Prostate gland (tissue), 2 donors: ENCODE measurements at places on chromosomes 16 and 17.
A peak's percentile ranks its signal among the peaks of the same experiment; 100 is the strongest.

- DNase-seq = peak; percentile 13
Observed at GRCh38 chr17:21042458-21043295, at the start of gene USP22. Gene USP22, minus strand, starts transcription at chr17:21043011. Its CDS starts 176 bp downstream, at chr17:21042835.

GRCh38 chr17:58970609-58971450 is 135.8 kb downstream of the TRIM37 start:
- no peak for DNase-seq

- DNase-seq = no peak
Observed at GRCh38 chr16:80720804-80721371, 83.5 kb downstream of the CDYL2 start.

DNA sequence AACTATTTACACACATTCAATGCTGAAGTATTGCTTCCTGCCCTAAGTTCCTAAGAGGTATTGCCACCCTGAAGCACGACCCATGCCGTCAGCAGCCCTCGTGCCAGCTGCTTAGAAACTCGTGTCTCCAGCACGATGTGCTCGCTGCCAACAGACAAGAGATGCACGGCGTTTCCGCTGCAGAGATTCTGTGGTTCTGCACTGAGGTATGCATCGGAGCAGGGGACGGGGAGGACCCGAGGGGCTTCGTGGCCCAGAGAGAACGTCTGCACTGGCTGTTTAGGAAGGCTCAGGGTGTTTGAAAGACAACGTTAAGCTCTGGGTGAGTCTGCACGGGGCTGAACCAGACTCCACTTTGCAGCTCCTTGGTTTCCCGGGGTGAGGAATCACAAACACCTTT is 82.7 kb upstream of the CREBBP start:
- no peak for DNase-seq

- no peak for DNase-seq
Observed at GRCh38 chr16:55010492-55011160, 80.0 kb downstream of the IRX5 start.

DNA sequence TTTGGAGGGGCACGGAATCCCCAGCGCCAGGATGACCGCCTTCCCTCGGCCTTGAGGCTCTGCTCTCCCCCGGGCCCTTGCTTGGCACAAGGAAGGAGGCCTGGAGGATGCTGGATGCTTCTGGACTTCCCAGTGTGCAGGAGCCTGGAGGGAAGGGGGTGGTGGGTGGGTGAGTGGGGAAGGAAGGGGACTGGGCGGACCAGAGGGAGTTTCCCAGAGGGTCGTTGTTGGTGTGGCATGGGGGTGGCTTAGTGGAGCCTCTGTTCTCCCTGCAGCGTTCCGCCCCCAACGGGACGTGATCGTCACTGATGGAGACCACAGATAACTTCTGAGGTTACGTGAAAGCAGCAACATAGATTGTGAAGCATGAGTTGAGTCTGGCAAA is 140.0 kb downstream of the IRF8 start:
- DNase-seq = no peak

GRCh38 chr16:87160701-87161337 is 156.4 kb downstream of the C16orf95 start:
- DNase-seq = no peak

DNA sequence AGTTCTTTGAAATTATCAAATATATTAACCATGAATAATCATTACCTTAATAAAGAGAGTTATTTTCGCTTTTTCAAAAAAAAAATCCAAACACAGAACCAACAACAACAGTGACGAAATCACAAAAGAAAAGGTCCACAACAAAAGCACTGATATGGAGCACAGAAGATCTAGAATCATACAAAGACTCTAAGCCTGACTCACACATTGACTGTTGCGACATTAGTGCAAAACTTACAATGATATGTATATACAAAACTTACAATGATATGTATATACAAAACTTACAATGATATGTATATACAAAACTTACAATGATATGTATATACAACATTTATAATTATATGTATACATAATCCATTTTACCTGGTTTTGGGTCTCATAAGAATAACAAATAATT is 117.7 kb downstream of the USP22 start:
- no peak for DNase-seq

DNA sequence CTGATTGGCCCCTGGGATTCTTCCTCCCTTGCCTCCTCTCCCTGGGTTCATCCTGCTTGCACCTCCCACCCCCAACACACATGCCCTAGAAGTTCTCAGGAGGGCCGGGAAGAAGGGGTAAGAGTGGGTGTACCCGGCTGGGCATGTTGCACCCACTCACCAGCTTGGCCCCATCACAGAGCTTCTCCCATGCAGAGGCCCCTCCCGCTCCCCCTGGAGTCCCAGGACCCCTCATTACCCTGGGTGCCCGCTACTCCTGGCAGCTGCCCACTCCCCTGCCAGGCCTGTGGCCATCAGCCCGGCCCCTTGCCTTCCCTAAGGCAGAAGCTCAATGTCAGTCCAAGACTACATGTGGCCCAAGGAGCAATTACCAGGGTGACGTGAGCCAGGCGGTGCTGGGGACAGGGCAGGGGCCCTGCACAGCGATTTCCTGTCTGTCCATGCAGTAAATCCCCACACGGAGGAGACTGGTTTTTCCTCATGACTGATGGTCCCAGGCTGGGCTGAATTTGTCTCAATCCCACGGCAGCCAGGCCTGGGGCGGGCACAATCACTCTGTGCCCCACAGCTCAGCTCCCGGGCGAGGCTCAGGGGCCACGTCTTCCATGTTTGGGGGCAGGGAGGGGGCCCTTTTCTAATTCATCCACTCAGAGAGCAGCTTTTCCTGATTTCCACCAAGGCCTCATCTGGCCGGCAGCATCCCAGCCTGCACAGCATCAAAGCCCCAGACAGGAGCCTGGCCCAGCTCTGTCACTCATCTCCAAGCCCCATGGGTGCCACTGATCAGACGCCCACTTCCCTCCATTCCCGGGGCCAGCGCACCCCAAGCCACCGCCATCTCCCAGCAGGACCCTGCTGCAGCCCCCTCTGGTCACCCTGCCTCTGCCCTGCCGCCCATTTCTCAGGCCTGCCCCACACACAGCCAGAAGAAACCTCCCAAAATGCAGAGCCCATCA is 234.7 kb downstream of the KATNIP start:
- DNase-seq = no peak

GRCh38 chr17:15972497-15972951 is 27.0 kb downstream of the ZSWIM7 start:
- DNase-seq = no peak

DNA sequence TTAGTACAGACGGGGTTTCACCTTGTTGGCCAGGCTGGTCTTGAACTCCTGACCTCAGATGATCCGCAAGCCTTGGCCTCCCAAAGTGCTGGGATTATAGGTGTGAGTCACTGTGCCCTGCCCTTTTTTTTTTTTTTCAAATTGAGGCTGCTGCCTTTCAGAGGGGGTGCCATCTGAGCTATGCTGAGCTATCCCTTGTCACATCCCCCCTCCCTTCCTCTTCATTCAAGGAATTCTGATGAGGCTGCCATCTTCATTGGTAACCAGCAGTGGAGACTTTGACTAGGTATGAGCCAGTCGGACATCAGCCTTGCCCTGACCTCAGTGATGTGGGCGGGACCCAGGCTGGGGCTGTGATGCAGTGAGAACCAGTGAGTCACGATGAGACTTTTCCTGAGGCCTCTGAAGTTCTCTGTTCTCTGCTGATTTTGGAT is 24.4 kb upstream of the GPT2 start:
- no peak for DNase-seq

DNA sequence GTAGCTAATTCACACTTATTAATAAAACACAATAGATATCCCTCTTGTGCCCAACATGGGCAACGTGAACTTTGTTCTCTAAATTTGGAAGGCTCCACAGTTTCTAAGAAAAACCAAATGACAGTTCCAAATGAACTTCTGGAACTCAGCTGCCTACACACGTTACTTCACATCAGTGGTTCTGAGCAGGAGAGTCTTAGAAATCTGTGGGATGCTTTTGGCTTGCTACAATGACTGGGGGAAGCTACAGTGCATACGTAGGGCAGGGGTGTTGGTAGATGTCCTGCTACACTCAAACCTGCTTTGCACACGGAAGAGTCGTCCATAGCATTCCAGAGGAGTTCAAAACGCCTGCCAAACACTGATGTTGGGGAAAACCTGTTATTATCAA is 8.0 kb downstream of the TXNDC11 start:
- no peak for DNase-seq

DNA sequence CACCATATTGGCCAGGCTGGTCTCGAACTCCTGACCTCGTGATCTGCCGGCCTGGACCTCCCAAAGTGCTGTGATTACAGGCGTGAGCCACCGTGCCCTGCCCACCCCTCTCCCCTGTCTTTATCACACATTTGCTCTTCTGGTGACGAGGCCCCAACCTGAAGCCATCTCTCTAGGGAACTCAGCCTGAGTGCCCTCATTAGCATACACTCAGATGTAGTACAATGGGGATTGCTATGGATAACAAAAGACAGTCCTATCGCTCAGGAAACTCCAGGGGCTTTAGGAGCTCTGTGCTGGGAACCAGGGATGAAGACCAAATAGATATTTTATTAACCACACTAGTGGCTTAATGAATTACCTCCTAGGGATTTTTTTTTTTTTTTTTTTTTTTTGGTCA is 100.7 kb downstream of the MARF1 start:
- no peak for DNase-seq

DNA sequence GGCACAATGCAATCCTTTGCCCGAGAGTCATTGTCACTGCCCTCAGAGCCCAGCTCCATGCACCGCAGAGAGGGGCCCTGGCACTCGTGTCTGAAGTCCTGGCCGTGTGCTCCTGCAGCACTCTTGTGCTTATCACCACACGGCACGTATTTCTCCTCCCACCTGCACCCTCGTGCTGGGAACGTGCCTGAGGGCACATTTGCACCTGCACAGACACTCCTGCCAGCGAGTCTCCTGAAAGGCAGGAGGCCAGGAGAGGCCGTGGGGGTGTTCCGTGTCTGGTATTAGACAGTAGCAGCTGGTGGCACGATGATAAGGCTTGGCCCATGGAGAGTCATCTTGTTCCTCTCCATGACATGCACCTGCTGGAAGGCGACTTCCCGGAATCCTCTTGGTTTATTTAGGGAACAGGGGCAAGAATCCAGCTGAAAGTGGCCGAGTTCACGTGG is 3.4 kb upstream of the ACSF3 start:
- DNase-seq = no peak

DNA sequence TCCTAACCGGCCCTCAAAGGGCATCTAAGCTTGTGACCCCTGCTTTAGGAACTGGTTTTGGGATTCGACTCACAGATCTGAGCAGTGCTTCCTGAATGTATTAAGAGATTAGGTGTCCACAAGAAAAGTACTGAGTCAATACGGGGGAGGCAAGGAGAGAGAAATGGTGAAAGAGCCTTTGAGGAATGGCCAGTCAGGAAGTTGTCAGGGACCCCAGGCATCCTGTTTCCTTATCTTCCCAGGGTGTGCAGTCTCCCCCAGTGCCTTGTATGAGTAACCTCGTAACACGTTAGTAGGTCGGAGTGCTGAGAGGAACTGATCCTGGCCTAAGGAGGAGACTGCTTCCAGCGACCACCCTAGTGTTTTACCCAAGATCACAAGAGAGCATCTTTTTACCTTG is 16.4 kb upstream of the TMED6 start:
- DNase-seq = no peak

DNA sequence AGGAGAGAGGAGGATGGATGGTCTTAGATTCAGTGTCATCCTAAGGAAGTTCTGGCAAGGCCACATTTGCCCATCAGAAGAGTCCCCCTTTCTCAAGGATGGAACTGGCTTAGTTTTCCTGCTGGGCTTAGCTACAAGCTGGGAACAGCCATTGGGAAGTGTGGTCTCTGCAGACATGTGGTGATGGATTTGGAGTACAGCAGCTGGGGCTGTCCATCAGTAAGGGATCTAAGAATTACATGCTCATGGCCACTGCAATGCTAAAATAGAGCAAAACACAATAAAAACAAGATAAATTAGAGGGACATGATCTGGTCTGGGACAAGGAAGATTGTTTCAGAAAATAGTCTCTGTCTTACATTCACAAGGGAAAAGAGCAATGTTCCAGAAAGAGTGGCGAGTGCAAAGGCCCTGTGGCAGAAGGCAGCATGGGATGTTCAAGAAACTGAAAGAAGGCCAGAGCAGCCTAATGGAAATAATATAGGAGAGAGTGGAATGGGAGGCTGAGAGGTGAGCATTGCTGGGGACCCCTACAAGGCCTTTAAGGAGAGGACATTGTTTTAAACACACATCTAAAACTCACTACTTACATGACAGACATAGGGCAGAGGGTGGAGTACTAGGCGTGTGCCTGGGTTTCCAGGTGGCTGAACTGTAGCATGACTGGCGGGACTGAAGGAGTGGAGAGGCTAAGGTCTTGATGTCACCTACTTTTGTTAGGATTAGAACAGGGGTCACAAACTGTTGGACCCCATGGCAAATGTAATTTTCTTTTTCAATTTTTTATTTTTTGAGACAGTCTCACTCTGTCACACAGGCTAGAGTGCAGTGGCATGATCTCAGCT is 17.0 kb upstream of the TOX3 start:
- DNase-seq = no peak

GRCh38 chr17:27609611-27610303 is 21.2 kb upstream of the LGALS9 start:
- peak; percentile 50 for DNase-seq

GRCh38 chr16:6038941-6039645 is 941.5 kb upstream of the EEF2KMT start:
- no peak for DNase-seq

GRCh38 chr17:40922239-40922638 is 15.2 kb downstream of the KRT23 start:
- no peak for DNase-seq

GRCh38 chr16:68643847-68644246 is 1.3 kb upstream of the CDH3 start:
- DNase-seq = no peak

- no peak for DNase-seq
Observed at GRCh38 chr16:12568438-12568837, 235.2 kb downstream of the CPPED1 start.

- no peak for DNase-seq
Observed at GRCh38 chr16:19001788-19002187, 18.1 kb downstream of the TMC7 start.

DNA sequence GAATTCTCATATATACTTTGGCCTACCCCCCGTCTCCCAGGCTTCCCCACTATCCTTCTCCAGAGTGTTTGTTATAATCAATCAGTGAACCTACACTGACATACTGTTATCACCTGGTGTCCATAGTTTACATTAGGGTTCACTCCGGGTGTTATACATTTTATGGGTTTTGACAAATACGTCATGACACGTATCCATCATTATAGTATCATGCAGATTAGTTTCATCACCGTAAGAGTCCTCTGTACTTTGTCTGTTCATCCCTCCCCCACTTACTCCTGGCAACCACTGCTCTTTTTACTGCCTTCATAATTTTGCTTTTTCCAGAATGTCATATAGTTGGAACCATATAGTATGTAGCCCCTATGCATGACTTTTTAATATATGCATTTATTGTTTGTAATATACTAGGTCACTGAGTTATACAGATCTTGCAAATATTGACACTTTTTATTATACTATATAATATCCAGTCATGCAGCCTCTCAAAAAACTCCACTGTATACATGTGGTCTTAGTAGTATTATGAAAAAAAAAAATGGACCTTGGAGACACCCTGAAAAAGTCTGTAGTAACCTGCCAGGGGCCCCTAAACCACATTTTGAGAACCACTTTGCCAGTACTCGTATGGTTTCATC is 28.4 kb downstream of the PPM1D start:
- DNase-seq = no peak

- no peak for DNase-seq
Observed at GRCh38 chr16:15770512-15770911, 86.3 kb downstream of the MYH11 start.
